GM04504 (cell line): ENCODE measurements at places on chromosomes 3 and 15.

DNA sequence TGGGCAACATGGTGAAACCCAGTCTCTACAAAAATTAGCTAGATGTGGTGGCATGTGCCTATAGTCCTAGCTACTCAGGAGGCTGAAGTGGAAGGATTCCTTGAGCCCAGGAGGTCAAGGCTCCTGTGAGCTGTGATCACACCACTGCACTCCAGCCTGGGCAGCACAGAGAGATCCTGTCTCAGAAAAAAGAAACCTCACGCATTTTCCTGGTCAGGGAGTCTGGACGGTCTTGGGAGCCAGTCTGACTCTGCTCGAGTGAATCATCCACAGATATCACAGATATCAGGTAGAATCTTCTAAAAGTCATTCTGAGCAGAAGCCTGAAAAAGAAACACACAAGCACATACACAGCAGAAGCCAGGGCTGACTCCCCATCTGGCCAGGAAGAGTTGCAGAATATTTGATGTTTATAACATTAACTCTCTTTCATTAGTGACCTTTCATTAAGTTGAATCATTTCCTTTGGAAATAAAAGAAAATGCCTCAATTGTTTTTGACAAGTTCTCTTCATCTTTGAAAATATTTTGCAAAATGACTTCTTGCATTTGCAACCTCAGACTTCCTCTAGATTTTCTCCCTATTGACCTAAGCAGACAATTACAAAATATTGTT is 56.5 kb upstream of the ABHD17C start:
- DNase-seq, result no peak

DNA sequence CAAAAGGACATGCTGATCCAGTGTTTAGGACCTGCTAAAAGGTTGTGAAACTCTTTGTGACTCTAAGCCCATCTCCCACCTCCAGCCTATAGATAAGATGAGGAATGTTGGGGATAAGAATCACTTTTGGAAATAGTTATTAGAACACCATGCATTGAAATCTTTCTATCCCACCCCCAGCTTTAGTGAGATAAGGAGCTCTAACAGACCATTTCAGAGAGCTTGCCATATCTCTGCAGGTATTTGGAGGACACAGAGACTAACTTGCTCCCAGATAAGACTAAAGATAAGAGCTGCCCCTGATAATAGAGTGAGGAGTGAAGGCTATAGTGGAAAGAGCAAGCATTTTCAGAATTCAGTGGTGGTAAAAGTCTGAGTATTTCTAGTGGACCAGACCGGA is 53.1 kb upstream of the GNB4 start:
- no peak for DNase-seq

GRCh38 chr3:19947549-19948225 is 790 bp downstream of the RAB5A start:
- DNase-seq, result no peak

DNA sequence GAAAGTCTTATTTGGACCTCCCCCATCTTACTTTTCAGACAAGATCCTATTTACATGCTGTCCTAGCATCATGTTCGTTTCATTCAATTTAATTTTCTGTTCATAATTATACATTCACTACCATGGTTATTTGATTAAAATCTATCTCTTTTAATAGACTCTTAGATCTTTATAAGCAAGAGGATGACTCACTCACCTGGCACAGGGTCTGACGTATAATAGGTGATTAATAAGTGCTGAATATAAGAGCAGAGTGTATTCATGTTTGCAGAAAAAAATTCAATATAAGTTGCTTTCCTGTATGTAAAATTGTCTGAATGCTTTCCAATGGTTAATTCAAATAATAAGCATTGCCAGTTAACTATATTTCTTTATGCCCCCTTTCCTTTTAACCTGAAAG is 165.5 kb upstream of the CBLB start:
- DNase-seq, result no peak

DNA sequence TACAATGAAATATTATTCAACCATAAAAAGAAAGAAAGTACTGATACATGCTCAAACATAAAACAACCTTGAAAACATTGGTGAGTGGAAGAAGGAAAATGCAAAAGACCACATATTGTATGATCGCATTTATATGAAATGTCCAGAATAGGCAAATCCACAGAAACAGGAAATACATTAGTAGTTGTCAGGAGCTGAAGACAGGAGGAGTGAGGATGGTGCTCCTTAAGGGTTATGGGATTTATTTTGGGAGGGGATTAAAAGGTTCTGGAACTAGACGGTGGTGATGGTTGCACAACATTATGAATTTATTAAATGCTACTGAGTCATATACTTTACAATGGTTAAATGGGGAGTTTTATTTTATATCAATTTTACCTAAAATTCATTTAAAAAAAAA is 12.1 kb upstream of the MAGI1 start:
- no peak for DNase-seq

GRCh38 chr3:19738846-19739245 is 195.2 kb downstream of the EFHB start:
- DNase-seq, result no peak

GRCh38 chr15:89845305-89845893 is 30.7 kb upstream of the ANPEP start:
- peak; percentile 73 for DNase-seq

GRCh38 chr3:122397201-122397600 is 13.2 kb downstream of the FAM162A start:
- no peak for DNase-seq

- DNase-seq, result no peak
Observed at GRCh38 chr3:196143708-196144382, 62.0 kb upstream of the TFRC start.

GRCh38 chr3:196604548-196604947 is 34.9 kb upstream of the NRROS start:
- no peak for DNase-seq
